Gastroesophageal sphincter (tissue), 4 donors: ENCODE measurements at places on chromosomes 3 and 15. TPM values are rescaled to one million over a fixed set of nuclear protein-coding genes. Genes with fewer than 3 reads are reported as not detected.

The PLA2G4D gene
- total RNA-seq = not detected

The DNAH12 gene
- not detected for total RNA-seq

The MIX23 gene
- total RNA-seq = 18.1 TPM

The PLOD2 gene
- total RNA-seq = 55.1 TPM

The COPB2 gene
- total RNA-seq = 80.0 TPM

The KIF7 gene
- total RNA-seq = 26.3 TPM

The ABHD5 gene
- 26.1 TPM for total RNA-seq
